ENCODE measurements at places on chromosomes 5 and 9.

DNA sequence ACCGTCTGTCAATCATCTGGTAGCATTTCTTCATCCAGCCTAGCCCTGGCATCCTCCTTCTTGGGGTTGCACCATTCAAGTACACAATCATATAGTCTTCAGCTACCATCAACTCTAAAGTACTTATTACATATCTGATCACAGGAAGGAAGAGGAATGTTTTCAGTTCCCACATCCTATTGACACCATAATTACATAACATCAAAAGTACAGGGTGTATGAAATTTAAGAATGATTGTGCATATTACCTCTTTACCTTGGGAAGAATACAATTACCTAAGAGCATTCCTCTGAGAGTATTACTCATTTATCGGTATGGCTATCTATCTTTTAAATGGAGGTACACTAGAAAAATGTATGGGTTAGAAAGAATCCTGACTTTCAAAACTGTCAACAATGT, 126.8 kb upstream of the PCA3 start:
- no peak for DNase-seq

DNA sequence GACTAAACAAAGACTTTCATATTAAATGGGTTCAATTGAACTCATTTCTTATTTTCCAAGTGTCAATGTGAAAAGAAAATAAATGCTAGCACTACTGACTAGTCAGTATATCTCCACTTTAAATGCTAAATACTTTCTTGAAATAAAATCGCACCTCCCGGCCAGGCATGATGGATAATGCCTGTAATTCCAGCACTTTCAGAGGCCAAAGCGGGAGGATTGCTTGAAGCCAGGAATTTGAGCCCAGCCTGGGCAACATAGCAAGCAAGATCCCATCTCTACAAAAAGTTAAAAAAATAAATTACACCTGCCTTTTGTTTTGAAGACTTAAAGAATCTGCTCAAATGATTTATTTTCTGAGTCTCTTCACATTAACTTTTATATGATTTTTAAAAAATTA, 34.7 kb downstream of the WDR36 start:
- DNase-seq: no peak

GRCh38 chr5:39440192-39440957, 15.6 kb upstream of the DAB2 start:
- no peak for DNase-seq

GRCh38 chr9:38284039-38284575, 108.4 kb upstream of the ALDH1B1 start:
- DNase-seq: no peak

- DNase-seq: no peak
Measured at GRCh38 chr5:111513131-111513520, 791 bp upstream of the STARD4 start.

DNA sequence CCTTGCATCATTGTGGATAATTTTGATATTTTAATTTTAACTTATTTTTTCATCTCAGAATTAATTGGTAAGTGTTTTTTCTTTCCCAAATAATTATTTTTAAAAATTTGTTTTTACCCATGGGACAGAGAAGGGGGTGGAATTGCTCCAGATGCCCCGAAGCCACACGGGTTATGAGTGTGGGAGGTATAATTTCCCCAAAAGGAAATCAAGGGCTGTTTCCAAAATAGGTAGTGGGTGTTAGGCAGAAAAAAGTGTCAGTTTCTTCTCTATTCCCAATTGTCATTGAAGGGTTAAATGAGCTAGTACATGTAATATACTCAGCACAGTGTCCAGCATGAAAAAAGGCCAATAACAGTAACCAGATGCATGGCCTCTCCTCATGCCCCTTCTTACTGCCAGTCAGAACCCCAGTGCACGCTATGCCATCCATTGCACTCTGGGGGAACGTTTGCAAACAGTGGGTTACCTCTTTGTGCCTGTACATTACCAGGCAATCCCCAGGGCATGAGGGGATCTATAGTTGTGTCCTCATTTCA, 36.4 kb upstream of the ANGPTL2 start:
- DNase-seq: no peak

DNA sequence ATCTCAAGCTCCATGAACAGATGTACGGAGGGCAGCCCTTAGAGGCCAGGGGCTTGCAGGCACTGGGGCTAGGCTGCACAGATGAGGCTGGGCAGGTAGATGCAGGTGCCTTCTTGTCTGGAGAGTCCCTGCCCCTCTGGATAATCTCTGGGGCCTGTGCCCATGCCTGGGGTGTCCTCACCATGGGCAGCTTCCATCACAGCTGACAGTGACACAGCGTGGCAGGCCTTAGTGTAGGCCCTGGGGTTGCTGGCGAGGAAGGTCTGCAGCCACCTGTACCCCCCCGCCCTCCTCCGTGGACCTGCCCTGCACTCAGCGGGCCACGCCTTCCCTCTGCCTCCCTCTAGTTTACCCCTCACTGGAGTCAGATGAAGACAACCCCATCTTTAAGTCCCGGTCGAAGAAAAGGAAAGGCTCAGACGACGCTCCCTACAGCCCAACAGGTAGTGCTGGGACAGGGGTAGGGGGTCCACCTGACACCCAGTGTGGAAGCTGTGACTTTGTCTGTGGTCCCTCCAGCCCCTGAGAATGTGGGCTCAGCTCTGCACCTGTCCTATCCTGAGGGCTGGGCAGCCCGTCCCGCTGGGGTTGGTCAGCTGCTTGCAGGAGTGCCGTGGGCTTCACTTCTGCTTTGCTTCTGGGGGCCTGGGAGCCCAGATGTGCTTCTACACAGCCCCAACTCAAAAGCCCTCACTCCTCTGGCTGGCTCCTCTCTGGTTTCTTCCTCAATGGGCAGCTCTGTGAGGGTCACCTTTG, 98.4 kb downstream of the PHF2 start:
- no peak for DNase-seq

DNA sequence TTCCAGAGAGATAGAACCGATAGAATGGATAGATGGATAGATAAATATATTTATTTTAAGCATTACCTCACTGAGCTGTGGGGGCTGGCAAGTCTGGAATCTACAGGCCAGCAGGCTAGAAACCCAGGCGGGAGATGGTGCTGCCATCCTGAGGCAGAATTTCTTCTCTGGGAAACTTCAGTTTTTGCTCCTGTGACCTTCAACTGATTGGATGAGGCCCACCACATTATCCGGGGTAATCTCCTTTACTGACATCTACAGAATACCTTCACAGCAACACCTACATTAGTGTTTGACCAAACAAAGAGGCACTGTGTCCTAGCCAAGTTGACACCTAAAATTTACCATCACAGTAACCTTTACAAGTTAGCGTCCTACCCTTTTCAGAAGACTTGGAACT, 29.2 kb upstream of the TENT4A start:
- DNase-seq: no peak

DNA sequence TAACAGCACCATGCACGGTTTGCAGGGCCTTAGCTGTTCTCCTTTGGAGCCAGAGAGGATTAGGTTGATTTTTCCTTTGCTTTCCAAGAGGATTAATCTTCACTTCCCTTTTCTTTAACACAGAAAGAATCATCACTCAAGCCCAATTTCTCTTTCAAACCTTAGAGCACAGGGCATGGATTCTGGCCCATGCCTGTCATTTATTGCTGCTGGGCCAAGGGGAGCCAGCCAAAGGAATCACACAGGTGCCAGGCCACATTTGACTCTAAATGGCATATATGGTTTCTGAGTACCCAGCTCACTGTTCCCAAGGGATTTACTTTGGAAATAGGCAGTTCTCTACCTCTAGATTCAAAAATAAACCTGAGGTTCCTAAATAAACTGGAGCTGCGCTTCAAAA, 58.3 kb downstream of the FBXL7 start:
- DNase-seq: no peak

DNA sequence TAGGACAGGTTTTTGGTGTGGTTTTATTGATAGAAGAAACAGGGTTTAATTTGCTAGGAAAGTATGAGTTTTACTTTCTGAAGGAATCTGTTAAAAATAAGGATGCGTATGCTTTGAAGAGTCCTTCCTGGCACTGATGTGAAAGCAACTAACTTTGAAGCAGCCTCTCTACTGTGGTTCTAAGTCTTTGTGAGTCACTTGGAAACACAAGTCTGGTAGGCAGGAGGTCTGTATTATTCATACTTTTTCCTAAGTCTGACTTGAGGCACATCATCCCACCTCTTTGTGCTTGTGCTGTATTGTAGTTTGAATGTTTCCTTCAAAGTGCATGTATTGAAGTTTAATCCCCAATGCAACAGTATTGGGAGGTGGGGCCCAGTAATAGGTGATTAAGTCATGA, 129.0 kb downstream of the TAF11L14 start:
- no peak for DNase-seq

DNA sequence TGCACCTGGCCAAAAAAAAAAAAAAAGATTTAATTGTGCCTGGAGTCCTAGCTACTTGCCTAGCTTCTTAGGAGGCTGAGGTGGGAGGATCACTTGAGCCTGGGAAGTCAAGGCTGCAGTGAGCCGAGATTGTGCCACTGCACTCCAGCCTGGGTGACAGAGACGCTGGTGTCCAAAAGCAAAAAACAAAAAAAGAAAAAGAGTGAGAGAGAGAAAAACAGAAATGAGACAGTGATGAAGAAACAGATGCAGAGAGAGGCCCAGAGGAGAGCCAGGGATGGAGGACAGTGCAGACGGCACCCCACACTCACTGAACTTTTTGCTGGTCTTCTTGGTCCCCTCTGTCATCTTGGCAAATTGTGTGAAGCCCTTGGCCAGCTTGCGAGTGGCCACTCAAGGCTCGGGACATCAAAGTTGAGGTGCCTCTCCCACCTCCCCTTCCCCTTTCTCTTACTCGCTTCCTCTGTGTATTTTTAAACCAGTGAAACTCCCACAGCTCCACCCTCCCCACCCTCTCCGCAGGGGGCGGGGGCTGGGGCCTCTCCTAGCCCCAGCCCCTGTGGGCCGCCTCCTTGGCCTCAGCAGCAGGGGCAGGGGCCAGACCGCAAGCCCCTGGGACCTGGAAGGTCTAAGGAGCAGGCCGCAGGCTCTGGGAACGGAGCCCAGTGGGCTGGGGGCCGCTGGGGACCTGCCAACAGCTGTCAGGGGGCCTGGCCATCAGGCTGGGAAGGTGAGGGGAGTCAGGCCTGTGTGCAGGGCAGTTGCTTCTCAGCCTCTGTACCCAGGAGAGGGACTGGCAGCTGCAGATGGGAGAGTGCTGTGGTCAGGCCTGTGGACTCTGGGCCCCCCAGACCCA, at the start of gene SH2D3C:
Gene SH2D3C, minus strand, starts transcription at position 387 of the 856 bp plus-strand sequence. Its CDS starts 39 bp downstream, at position 348.
- DNase-seq: no peak

GRCh38 chr9:135978642-135979546, 17.7 kb upstream of the UBAC1 start:
- DNase-seq: peak; percentile 25

- no peak for DNase-seq
Measured at GRCh38 chr5:103942587-103943186, 380.1 kb upstream of the NUDT12 start.

- DNase-seq: no peak
Measured at GRCh38 chr9:135592331-135592590, 30.7 kb downstream of the PAEP start.

DNA sequence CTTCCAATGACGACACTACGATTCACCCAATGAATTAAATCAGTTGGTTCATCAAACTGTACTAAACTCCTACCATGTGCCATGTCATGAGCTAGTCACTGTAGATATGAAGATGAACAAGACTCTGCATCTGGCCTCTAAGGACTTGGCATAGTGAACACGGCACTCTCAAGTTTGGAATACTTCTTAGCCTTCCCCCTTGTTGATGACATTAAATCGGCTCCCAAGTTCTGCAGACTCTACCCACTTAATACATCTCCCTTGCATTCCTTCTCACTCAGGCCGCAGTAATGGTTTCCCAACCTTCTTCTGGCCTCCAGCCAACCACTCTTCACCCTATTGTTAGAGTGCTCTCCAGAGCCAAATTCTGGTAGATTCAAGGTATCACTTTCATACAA, 184.7 kb downstream of the MAPKAP1 start:
- DNase-seq: no peak

DNA sequence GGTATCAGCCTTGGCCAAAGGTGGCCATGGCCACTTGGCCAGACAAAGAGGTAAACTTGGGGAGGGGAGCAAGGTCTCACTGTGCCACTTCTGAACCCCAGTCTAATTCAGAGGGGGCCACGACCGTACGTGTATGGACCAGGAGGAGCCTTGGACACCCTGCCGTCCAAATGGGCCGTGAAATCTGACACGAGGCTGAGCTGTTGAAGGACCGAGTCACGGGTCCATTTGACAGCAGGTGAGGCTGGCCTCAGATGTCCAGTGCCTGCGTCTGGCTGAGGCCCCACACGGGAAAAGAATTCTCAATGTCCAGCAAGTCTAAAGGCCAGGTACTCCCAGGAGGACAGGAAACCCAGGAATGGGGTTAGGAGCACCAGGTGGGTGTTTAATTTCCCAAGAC, 17.7 kb downstream of the CMBL start:
- no peak for DNase-seq

DNA sequence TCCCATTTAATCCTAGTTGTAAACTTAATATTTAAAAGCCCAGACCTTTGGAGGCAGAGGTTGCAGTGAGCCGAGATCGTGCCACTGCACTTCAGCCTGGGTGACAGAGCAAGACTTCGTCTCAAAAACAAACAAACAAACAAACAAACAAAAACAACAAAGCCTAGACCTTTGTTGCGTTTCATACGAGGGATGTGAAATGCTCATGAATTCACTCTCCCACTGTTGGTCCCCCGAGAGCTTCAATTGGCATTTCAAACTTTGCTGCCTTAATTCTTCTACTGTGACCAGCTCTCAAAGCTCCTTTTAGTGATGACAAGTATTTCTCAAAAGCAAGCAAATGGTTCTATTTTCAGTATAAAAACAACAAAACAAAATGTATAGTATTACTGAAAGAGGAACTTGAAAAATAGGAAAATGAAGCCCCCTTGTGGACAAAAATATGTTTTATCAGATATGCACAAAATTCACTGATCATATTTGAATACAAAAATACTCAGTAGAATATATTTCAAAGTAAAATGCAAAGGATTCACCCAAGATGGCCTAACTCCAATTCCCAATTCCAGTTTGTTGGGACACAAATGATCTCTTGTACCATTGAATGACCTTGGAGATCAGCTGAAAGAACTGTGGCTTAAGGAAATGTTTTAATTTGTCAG, 140.4 kb downstream of the ESM1 start:
- DNase-seq: no peak

GRCh38 chr5:102279711-102280110, 16.4 kb downstream of the SLCO4C1 start:
- DNase-seq: no peak

DNA sequence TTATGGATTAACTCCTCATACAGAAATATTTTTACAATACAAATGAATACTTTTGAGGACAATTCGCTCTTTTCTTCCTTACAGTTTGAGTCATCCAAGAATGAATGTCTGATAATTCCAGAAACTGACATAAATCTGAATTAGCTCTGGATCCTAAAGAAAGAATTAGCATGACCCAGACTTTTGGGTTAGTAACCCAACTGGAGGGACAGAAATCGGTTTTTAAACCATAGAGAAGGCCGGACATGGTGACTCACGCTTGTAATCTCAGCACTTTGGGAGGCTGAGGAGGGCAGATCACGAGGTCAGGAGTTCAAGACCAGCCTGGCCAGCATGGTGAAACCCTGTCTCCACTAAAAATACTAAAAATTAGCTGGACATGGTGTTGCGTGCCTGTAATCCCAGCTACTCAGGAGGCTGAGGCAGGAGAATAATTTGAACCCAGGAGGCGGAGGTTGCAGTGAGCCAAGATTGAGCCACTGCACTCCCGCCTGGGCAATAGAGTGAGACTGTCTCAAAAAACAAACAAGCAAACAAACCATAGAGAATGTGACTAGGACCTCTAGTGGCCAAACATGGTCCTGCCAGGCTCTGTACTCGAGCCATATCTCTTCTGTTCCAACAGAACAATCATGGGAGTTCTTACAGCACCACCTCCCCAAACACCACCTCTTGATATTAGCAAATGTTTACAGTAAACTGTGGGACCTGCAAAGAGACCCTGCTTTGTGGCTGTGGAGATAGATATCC, 44.8 kb downstream of the LURAP1L start:
- DNase-seq: no peak

- DNase-seq: no peak
Measured at GRCh38 chr5:4990017-4990416, 150.1 kb upstream of the ADAMTS16 start.
